Neural progenitor cell (in vitro differentiated cells): ENCODE measurements at places on chromosomes 16 and 17.

DNA sequence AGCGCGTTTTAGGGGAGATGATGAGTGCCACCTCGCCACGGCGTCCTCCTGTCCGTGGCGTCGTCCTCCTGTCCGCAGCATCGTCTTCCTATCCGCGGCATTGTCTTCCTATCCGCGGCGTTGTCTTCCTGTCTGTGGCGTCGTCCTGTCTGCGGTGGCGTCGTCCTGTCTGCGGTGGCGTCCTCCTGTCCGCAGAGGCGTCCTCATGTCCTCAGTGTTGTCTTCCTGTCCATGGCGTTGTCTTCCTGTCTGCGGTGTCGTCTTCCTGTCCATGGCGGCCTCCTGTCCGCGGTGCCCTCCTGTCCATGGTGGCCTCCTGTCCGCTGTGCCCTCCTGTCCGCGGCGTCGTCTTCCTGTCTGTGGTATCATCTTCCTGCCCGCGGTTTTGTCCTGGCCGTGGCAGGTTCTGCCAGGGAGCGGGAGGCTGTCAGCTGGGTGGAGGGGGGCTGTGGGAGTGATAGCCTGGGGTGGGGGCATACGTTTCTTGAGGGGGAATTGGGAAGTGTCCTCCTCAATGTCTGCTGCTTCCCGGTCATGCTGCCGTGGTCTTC, 30.9 kb downstream of the TBCD start:
- DNase-seq = no peak

DNA sequence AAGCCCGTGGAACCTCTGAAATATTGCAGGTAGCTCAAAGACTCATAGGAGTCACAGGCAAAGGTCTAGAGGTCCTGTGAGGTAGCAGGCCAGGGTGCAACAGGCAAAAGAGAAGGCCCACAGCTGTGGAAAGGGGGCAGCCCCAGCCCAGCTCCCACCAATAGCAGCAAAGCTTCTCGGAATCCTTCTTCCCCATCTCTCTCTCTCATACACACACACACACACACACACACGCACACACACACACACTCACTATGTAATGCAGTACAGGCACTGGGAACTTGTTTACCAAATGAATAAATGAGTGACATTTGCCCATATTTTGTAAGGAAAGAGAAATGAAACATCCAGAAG, 16.8 kb upstream of the SUPT4H1 start:
- DNase-seq = no peak

- DNase-seq = no peak
Observed at GRCh38 chr17:66290101-66290722, 12.2 kb upstream of the PRKCA start.

GRCh38 chr17:28482551-28483199, 9.2 kb downstream of the SLC13A2 start:
- no peak for DNase-seq

DNA sequence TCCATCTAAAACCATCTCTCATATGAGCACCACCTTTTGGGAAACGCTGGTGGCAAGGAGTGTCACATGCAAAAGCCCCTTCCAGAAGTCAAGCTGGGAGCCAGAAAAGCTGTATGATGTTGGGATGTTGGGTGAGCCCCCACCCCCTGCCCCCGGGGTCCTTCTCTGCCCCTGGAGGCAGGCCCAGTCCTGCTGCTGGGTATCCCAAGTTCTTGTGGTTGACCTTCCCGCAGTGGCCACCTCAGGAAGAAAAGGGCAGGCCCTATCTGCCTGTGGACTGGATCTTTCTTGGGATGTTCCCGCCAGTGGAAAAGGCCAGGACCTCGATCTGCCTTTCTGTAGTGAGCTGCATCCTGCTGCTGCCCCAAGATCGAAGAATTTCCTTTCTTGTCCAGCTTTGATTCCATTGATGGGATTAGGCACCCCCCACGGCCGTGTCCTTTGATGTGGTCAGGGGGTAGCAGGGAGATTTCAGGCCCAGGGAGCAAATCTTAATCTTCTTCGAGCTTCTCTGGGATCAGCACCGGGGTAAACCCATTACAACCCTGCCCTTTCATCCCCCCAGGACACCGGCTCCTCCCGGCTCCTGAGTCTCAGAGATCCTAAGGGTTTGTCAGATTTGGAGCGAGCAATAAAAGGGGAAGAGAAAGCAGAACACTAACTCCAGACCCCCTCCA, 165.6 kb downstream of the RAB11FIP4 start:
- DNase-seq = peak; percentile 88

GRCh38 chr17:21549107-21549687, 143.1 kb upstream of the KCNJ18 start:
- DNase-seq = no peak

DNA sequence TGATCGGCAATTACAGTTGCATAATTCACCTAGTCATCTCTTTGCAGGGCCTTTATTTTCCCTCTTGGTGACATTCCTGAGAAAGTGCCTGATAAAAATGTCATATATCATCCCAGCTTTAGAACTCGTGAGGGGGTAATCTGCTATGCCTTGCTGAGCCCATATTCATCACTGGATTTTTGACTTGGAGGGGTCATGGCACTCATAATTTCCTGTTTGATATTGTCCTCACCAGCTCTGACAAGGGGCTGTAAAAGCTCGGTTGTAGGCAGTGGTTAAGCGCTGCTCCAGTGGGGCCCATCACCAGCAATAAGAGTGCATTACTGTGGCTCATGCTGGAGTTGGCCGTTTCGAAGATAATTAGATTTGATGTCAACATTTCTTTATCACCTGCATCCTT, 227.3 kb downstream of the IRX3 start:
- DNase-seq = no peak

DNA sequence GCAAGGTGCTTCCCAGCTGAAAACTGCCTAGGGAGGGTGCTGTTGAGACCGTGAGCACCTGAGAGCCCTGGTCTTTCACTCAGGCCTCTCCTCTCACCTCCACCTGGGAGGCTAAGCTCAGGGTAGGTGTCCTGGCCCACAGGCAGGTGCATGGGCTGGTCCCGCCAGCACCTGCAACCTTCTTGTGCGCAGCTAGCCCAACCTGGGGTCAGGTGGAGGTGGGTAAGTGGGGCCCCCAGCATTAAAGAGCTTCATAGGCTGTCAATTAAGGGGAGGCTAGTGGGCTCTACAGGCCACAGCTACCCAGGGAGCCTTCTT, 8.7 kb downstream of the ADCY7 start:
- DNase-seq = no peak

DNA sequence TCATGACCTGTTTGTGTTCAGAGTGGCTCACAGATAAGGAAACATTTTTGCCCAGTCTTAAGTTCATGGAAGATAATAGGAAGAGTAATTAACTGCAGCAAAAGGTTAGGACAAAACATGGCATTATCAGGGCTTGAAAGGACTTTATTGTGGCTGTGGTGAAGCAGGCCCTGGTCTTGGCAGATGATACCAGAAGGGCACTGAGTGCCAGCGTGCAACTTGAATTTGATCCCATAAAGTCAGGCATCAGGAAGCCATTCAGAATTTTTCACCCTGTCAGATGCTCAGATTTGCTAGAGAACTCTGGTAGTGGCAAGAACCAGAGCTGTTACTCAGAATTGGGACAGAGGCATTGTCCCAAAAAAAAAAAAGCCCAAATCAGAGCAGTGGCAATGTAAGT, 11.2 kb upstream of the COG7 start:
- no peak for DNase-seq

DNA sequence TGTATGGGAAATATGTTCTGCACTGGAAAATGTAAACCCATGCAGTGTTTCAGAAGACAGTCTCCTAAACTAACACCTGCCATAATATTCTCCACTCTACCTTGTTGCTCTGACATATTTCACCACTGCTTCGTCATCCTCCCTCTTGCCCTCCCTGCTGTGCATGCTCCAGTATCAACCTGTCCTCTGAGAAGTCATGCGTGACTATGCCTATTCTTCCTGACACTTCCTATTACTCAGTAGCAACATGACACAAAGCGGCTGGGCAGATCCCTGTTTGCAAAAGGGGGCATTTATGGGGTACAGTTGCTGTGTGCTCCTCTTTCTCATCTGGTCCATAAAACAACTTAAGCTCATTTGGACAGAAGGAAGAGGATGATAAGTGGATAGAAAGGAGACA, 805.6 kb upstream of the EEF2KMT start:
- no peak for DNase-seq

GRCh38 chr16:83187405-83187804, 560.6 kb downstream of the CDH13 start:
- no peak for DNase-seq

DNA sequence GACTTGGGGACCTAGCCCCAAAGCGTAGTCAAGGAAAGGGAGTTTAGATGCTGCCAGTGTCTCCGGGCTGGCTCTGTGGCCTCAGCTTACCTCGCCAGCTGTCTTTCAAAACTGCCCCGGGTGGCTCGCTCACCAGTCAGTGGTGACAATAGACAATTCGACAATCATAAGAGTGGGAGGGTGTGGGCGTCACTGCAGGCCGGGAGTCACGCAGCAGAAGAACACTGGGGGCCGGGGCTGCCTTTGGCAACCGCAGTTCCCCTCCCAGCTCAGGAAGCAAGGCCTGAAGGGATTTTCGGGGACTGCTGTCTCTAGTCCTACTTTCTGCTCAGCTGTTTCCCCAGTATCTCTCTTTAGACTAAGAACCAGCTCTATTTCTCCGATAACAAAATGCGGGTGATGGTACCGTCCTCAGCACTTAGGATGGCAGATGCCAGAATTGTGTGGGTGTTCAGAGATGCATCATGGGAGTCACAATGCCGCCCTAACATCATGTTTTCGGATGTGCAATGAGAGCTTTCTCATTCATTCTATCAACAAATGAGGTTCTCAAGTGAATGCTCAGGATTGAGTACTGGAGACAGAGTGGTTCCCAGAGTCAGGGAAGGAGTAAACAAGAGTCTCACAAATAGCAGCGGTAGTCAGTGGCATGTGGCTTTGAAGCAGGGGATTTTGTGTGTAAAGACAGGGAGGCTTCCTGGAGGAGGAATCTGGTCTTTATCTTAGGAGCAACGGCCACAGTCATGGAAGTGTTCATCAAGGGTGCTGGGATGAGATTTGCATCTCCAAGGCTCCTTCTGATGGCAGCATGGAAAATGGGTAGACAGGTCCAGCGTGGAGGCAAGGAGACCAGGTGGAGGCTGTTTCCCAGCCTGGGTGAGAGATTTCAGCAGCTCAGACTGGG, 93.1 kb downstream of the ZDHHC7 start:
- no peak for DNase-seq

DNA sequence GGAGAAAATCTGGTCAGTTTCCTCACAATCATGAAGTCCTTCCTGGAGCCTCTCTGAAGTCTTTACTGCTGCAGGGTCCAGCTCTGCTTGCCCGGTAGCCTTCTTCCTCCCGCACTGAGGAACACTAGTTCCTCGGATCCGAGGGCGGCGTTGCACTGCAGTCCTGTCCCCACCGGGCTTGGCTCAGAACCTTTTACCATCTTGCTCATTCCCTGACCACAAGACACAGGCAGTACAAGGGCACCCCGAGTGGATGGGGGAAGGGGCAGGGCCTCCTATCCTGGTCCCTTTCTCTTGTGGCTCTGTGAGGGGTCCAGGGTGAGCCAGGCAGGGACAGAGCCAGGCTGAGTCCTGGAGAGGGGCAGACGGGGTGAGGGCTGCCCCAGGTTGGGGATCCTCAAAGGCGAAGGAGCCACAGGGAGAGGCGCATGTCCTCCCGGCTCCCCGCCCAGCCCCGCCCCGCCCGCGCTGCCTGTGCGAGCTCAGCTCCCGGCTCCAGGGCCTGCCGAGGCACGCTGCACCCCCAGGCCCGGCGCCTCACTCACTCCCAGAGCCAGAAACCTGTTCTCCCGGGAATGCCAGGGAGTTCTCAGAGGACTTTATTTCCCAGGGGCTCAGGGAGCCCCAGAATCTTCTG, 1.5 kb downstream of the FOXN1 start:
- DNase-seq = no peak

DNA sequence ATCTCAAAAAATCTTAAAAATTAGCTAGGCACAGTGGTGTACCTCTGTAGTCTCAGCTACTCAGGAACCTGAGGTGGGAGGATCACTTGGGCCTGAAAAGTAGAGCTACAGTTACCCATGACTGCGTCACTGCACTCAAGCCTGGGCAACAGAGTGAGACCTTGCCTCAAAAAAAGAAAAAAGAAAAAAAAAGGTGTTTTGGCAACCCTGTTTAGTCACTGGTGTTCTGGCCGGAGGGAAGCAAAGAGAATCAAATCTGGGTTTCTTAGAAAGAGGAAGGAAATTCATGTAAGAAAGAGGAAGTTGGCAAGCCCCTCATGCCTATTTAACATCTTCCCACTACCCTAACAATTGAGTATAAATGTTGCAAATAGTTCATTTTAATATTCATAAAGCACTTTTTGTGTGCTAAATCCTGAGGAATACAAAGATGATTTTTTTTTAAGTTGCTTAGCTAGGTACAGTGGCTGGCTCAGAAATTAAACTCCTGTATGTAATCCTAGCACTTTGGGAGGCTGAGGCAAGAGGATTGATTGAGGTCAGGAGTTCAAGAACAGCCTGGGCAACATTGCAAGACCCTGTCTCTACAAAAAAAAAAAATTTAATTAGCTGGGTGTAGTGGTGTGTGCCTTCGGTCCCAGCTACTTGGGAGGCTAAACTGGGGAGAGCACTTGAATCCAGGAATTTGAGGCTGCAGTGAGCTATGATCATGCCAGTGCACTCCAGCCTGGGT, 6.5 kb upstream of the USP32 start:
- no peak for DNase-seq

- peak; percentile 46 for DNase-seq
Observed at GRCh38 chr16:85523602-85524364, 89.3 kb upstream of the GSE1 start.

DNA sequence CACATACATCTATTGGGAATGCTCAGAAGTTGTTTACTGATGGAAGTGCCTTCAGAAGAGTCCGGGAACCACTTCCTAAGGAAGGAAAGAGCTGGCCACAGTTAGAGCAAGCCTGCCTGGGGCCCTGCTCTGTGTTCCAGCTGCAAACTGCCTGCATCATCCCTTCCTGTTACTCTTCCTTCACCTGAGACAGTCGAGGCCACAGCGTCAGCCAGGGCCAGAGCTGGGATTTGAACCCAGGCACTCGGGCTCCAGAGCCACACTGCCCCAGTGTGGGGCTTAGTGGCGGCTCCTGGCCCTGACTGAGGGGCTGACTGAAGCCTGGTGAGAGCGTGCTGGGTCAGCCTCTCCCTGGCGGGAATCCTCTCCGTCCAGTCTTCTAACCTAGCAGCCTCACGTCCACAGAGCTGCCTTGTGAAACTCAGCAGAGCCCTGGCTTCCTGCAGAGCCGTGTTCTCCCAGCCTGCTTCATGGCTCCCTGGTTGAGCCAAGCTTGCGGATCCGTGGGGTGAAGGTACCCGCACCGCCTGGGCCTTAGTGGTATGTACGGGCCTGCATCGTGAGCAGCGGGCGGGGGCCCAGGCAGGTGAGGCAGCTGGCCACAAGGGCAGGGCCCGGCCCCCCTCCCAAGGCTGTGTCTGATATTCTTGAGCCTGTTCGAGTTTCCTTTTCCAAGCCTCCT, 4.6 kb upstream of the C17orf99 start:
- DNase-seq = no peak

DNA sequence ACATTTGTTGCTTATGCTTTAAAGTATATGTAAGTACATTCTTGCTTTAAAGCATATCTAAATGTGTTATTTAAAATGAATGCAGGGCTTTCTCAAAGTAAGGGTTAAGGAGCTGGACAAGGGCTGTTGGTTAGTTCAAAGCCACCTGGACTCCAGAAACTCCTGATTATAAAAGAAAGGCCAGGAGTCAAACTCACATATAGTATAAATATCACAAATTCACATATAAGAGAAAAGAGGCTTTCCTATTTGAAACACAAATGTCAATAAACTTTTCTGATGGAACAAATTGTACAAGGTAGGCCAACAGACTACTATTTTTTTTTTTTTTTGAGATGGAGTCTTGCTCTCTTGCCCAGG, 84.5 kb upstream of the CORO6 start:
- no peak for DNase-seq
